ENCODE measurements at places on chromosomes 5 and 9. TPM values are rescaled to one million over a fixed set of nuclear protein-coding genes. Genes with fewer than 3 reads are reported as not detected.

GRCh38 chr5:94080390-94080789 is 339.0 kb upstream of the POU5F2 start:
- no peak for DNase-seq

- DNase-seq, result no peak
Measured at GRCh38 chr5:135059000-135059923, 25.2 kb upstream of the PITX1 start.

GRCh38 chr9:109100543-109101201 is 19.1 kb downstream of the TMEM245 start:
- no peak for DNase-seq

WNT8A gene
- not detected for total RNA-seq

ESM1 gene
- total RNA-seq, result not detected

SLC6A7 gene
- total RNA-seq, result 0.14 TPM

ANKRD18A gene
- 0.14 TPM for total RNA-seq

HARS1 gene
- total RNA-seq, result 38.0 TPM

DNA sequence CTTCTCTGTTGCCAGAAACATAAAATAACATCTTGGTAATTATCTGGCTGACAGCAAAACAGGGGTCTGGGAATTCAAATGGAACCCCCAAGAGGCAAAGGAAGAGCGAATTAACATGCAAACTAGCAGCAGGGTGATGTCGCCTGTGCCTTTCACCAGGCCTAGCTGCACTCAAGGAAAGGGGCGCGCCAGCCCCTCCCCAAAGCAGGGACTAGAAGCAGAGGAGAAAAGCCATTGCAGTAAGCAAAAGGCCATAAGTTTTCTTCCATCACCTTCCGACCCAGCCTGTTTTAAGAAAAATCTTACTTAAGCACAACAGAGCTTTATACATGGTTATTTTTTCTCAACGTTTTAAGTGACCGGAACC is 539 bp downstream of the POC5 start:
- no peak for DNase-seq

DNA sequence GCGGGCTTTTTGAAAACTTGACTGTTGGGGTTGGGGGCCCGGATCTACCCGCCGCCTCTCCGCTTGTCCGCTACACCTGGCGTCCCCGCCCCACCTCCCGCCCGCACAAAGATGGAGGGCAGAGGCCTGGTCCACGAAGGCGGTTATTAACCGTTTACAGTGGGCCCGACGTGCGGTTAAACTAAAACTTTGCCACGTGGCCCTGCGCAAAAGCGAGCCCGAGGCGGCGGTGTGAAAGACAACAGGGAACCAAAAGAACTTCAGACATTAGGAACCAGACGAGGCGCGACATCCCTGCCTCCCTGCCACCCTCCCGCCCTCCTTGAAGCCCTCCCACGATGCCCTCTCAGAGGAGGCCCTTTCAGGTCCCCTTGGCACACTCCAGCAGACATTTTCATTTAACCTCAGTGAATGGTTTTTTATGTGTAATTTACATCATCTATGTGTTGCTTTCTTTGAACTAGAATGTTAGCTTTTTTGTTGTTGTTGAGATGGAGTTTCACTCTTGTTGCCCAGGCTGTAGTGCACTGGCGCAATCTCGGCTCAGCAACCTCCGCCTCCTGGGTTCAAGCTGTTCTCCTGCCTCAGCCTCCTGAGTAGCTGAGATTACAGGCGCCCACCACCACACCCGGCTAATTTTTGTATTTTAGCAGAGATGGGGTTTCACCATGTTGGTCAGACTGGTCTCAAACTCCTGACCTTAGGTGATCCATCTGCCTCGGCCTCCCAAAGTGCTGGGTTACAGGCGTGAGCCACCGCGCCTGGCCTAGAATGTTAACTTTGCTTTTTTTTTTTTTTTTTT is 999 bp upstream of the HNRNPA0 start:
- no peak for DNase-seq

- no peak for DNase-seq
Measured at GRCh38 chr5:14252793-14253192, 109.7 kb downstream of the TRIO start.
